ENCODE measurements at places on chromosomes 11 and 22. TPM values are rescaled to one million over a fixed set of nuclear protein-coding genes. Genes with fewer than 3 reads are reported as not detected.

The TEX12 gene
- 0.14 TPM for polyA plus RNA-seq

The ROBO4 gene
- 22.7 TPM for polyA plus RNA-seq

The SAA4 gene
- not detected for polyA plus RNA-seq

The NRGN gene
- 33.3 TPM for polyA plus RNA-seq

The TESMIN gene
- polyA plus RNA-seq, result 6.4 TPM

The OR4D9 gene
- polyA plus RNA-seq, result not detected

The MS4A5 gene
- not detected for polyA plus RNA-seq

The ZNF70 gene
- polyA plus RNA-seq, result 9.5 TPM

The SEPTIN3 gene
- 423 TPM for polyA plus RNA-seq

The PGA5 gene
- polyA plus RNA-seq, result 0.77 TPM

The B3GAT1 gene
- polyA plus RNA-seq, result 142 TPM
